ENCODE measurements at places on chromosomes 16 and 17.
A peak's percentile ranks its signal among the peaks of the same experiment; 100 is the strongest.

- DNase-seq, result no peak
These were observed 15.0 kb downstream of the CNEP1R1 start for GRCh38 chr16:50040018-50040417.

DNA sequence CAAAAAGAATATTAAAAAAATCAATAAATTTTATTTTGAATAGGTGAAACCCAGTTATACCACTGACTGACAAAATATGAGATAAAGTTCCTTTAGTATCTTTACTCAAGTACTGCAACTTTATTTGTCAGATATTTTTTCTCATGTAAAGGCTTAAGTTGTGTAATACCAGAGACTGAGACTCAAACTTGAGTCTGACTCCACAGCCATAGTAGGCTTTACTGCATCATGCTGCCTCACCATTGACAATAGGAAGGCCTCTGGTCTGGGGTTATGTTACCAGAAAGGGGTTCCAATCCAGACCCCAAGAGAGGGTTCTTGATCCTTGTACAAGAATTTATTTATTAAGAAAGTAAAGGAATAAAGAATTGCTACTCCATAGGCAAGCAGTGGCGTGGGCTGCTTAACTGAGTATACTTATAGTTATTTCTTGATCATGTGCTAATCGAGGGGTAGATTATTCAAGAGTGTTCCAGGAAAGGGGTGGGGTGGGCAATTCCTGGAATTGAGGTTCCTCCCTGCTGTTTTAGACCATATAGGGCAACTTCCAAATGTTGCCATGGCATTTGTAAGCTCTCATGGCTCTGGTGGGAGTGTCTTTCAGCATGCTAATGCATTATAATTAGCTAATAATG, 187.4 kb upstream of the WSB1 start:
- DNase-seq, result no peak

DNA sequence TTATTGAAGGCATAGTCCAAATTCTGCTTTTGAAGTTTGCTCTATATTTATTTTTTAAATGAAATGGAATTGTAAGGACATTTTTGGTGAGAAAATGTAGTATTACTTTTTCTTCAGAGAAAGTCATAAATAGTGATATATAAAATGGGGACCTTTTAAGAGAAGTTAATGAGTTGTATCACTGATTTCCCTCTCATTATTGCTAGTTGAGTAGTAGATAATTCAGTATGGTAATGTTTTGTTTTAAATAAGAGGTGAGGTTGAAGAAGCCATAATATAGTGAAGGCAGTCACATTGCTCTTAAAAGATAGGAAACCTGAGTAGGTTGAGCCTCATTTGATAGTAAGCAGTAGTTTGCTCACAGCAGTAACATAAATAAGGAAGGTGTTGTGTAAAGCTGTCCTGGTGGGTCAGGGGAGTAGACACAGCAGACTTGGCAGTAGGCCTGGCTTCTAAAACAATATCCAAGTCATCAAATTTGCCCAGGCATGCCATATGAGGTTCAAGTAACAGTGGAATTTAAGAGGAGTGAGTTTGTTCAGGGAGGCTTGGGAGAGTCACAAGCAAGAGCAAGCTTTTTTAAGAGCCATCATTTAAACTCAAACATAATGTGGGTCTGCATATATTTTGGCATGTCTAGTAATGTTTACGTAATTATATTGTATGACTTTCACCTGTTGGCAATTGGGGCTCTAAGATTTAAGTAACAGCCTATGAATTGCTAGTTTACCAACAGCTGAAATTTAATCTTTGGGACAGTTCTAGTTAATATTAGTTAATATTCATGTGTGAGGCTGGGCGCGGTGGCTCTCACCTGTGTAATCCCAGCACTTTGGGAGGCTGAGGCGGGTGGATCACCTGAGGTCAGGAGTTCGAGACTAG, 6.5 kb downstream of the NFATC3 start:
- DNase-seq, result peak; percentile 69

- no peak for DNase-seq
These were observed 548.5 kb upstream of the SOX9 start for GRCh38 chr17:71572343-71572742.

DNA sequence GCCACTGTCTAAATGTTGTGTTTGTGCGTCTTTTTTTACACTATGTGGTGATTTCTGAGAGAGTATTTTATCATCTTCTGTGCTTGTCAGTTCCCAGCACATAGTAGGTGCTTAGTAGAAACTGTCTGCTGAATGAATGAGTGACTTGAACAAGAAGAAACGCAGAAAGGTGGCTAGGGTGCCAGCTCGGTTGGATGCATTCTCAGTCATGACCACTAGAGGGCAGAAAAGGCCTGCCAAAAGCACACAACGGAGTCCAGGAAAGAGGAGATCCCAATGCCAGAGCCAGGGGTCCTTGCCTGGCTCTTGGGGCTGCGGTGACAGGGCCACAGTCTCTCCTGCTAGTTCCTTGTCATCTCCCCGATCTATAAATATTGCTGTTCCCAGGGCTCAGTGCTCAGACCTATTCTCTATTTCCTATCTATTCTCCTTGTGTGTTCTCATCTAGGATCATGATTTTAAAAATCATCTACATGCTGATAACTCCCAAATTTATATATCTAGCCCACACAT, 57.3 kb upstream of the CCL1 start:
- no peak for DNase-seq

GRCh38 chr16:54493061-54493460, 206.5 kb upstream of the IRX3 start:
- no peak for DNase-seq

DNA sequence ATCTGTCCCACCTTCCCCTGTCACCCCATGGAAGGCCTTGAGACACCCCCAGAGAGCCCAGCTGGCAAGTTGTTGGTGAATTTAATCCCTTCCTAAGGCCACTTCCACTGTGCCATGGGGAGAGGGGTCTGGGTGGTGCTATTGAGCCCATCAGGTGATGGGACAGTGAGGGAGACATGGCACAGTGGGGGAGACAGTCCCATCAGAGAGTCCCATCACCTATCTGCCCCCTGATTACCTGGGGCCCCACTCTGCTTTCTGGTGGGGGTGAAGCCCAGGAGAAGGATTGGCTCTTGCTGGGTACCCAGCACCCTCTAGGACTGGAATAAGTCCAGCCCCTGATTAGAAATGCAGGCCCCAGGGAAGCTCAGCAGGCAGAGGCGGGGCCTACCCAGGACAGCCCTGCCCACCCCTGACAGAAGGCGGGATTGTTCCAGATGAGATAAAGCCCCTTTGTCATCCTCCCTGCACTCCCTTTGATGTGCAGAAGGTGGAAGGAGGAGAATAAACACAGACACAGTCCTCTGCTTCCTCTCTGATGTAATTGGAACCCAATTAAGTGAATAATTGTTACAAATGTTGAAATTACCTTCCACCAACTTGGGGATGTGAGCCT, 18.9 kb downstream of the TMEM132E start:
- DNase-seq, result no peak

DNA sequence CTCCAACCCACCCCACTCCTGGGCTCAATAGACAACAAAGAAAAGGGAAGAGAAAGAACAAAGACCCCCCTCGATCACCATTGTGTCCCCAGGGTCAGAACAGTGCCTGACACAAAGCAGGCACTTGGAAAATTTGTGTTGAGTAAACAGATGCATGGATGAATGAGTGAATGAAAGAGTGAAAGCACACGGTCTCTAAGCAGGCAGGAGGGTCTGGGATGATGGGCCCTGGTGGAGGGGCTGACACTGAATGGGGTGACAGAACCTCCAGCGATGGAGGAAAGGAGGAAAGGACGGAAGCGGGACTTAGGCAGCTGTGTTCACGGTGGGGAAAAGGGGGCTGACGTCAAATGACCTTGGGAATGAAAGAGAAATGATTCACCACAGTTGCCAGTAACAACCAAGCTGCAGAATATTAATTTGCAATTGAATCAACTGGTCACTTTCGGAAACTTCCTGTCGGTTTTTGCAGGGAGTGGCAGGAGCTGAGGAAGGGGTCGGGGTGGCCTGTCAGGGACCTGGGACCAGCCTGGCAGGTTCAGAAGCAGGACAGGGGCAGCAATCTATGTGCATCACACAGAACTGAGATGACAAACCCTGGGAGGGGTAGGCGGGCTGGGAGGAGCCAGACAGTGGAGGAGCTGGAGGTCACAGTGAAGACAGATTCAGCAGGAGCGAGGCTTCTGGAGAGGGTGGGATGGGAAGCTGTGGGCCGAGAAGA, 6.7 kb upstream of the GAST start:
- no peak for DNase-seq

- DNase-seq, result no peak
These were observed 10.4 kb upstream of the NAT9 start for GRCh38 chr17:74786431-74787055.

DNA sequence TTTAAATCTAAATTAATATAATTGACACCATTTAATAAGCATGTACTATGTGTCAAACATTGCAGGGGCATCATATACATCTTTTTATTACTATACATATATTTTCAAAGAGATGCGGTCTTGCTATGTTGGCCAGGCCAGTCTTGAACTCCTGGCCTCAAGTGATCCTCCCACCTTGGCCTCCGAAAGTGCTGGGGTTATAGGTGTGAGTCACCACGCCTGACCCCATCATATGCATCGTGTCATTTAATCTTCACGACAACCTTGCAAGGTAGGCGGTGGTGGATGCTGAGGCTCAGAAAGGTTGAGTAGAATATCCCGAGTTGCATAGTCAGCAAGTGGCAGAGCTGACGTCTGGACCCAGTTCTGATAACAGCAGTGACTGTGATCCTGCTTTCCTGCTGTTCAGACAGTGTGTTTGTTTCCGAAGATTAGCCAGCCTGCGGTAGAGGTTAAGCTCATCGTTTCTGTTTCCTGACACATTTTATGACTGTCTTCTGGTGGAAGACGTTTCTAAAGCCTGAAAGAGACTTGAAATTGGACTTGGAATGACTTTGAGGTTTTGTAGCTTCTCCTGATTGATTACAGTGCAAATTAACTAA, 316.6 kb downstream of the SNX29 start:
- DNase-seq, result no peak

DNA sequence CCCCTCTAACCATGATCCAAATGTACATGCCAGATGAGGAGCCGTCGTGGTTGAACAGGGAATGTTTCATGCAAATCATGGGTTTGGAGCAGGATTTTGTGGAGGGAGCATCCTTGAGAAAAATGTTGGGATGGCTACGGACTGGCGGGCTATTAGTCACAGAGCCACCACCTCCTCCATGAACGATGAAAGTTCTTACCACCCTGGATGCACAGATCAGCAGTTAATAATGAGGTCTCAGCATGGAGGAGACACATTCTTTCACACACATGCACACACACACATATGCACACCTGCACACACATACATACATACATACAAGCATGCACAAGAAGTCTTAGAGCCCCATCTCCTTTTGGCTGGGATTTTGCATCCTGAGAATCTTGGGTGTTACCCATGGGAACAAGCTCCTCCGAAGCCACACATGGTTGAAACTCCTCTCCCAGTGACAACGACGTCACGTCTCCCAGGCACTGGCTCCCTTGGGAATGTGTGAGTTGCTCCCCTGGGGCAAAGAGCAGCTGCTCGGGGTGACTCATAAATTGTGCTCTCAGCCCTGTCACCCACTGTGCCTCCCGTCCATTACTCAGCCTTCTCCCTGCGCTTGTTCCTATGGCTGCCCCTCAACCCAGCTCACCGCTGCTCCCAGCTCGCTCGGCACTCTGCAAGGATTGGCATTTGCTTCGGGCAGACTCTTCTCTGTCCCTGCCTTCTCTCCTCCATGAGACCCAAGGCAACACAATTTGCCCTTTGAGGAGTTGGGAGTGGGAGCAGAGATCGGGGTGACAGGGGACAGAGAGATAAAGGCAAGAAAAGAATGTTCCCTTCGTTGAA, 344.6 kb downstream of the SOX9 start:
- DNase-seq, result peak; percentile 90

DNA sequence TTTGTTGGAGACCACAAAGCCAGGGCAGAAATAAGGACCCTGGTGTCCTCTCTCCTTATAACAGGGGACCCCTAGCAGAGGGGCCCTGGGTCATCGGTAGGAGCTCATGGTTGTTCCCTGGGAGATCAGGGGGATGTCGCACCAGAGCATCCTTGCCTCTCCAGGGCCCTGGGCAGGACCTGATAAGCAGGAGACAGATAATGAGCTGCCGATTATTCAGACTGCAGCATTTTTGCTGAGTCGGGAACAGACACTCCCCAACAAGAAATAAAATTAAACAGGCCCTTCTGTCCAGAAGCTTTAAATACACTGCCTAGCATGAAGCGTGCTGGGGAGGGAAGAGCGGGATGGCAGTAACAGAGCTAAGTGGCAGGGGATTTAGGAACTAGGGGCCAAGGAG, 15.4 kb upstream of the GFAP start:
- DNase-seq, result no peak

DNA sequence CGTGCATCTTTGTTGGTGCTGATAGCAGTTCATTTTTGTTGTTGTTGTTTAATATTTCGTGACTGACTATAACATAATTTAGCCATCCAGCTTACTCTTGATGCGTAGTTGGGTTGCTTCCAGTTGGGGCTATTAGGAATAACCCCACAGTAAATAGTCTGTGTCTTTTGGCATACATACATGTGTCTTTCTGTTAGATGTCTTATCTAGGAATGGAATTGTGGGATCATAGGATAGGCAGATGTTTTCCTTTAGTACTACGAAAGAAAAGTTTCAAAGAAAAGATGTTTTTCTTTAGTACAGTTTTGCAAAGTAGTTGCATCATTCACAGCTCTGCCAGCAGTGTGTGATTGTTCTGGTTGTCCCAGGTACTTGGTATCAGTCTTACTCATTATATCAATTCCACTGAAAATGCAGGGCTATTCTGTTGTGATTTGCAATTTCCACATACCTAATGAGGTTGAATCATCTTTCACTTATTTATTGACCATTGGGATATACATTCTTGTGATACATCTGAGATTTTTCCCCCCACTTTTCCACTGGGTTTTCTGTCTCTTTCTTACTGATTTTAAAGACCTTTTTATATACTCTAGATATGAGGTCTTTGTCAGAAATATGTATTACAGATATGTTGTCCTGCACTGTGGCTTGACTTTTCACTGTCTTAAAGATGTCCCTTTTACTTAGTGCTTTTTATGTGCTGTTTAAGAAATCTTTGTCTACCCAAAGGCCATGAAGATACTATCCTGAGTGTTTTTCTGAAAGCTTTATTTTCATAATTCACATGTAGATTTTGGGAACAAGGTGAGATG, 173.3 kb downstream of the MRTFB start:
- no peak for DNase-seq

DNA sequence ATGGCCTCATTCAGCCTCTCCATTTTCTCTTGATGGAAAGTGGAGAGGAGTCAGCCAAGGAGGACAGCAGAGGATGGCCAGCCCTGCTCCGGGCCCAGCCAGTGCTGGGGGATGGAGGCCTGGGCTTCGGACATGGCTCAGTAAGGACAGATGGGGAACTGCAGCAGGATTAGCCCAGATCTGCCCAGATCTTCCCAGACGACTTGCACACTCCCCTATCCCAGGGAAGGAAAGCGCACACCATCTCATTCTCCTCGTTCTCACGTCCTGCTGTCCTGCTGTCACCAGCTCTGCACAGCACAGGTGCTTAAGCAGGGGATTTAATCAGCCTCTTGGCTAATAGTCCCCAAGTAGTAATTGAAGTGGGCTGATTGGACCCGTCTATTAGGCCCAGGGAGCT, 100.2 kb upstream of the SDK2 start:
- DNase-seq, result no peak

- DNase-seq, result no peak
These were observed 6.3 kb upstream of the C1QTNF8 start for GRCh38 chr16:1102333-1102700.

All from epithelial cell of proximal tubule (primary cell).